ENCODE measurements at places on chromosomes 2 and 18.

DNA sequence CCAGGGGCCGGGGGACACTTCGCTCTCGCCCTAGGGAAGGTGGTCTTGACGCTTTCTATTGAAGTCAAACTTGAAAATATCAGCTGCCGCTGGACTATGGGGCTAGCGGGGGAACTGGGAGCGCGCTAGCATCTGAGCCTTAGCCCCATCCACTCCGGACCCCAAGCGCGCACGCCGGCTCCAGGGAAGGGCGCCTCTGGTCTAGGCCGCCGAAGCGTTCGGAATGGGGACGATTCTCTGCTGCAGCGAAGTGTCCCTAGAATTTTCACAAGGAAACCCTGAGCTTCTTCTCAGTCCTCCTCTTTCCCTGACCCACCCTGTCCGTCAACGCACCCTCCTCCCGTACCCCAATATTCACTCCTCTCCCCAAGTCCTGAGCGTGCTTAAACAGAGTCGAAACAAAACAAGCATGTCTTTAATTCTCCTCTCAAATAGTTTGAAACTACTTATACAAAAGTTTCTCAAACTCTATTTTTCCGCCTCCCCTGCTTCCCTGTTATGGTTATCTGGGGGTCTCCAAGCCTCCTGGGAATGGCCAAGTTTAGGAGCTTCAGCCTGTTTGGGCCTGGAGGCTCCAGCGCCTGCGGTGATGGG is 5.0 kb downstream of the RAX start:
- DNase-seq: no peak

GRCh38 chr2:106536490-106536889 is 49.3 kb downstream of the CD8B2 start:
- DNase-seq: no peak

DNA sequence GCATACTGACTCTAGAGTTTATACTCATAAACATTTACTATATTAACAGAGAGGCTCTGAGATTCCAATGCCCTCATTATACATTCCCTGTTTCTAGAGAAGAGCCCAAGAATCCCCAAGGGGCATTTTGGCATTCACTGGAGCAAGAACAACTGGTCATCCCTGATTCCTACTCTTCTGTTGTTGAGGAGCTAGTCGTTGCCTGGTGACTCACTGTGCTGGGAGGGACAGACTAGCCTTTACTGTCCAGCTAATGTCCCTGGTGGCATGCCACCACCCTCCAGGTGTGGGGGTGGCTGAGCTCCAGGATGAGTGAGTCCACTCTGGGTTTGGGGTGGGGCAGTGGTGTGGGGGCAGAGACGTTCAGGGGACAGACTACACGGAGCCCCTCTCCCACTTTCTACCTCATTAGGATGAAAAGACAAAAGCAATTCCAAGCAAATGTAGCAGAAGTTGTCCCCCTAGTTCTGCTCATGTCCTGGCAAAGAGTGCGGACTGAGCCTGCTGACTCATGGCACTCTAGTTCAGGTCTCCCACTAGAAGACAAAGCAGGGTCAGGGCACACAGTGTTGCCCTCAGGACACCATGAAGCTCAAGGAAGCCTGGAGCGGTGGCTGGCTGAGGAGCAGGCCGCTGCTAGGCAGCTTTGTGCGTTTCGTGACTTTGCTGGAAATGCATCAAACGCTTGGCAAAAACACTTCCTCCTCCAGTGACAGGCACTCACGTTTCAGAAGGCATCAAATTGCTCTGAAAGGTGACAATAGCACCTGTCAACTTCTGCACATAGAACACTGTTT is 49.4 kb downstream of the RHOB start:
- DNase-seq: no peak

GRCh38 chr2:48279344-48280090 is 250.4 kb upstream of the STON1 start:
- DNase-seq: no peak

All from K562 (cell line).